Bronchial smooth muscle cell (primary cell): ENCODE measurements at places on chromosomes 1 and 21. TPM values are rescaled to one million over a fixed set of nuclear protein-coding genes. Genes with fewer than 3 reads are reported as not detected.

DCDC2B gene
- not detected in 2 replicates for total RNA-seq

CENPL gene
- total RNA-seq: 3.9 and 8.4 TPM in 2 replicates

KRTAP20-1 gene
- not detected in 2 replicates for total RNA-seq

TMEM54 gene
- 27.9 and 55.5 TPM in 2 replicates for total RNA-seq

PKLR gene
- total RNA-seq: under 0.01 and 0.16 TPM in 2 replicates

DEGS1 gene
- total RNA-seq: 30.1 and 45.6 TPM in 2 replicates

FAM72B gene
- 1.3 and 1.7 TPM in 2 replicates for total RNA-seq

PCP4L1 gene
- not detected in 2 replicates for total RNA-seq

CAMSAP2 gene
- total RNA-seq: 20.0 and 22.1 TPM in 2 replicates

KCNE2 gene
- 0.16 TPM in 1 of 2 replicates, not detected in the other for total RNA-seq

MAP1LC3C gene
- total RNA-seq: 0.77 and 0.95 TPM in 2 replicates

AMY2A gene
- 0.09 TPM in 1 of 2 replicates, not detected in the other for total RNA-seq
